Placental pericyte (primary cell): ENCODE measurements at places on chromosomes 4 and X. TPM values are rescaled to one million over a fixed set of nuclear protein-coding genes. Genes with fewer than 3 reads are reported as not detected.

TBL1X gene
- total RNA-seq, result 22.8 and 31.9 TPM in 2 replicates

MAGEC2 gene
- total RNA-seq, result not detected in 2 replicates

RTL9 gene
- 0.44 and 0.57 TPM in 2 replicates for total RNA-seq

SPANXC gene
- not detected in 2 replicates for total RNA-seq

CDX4 gene
- not detected in 2 replicates for total RNA-seq

F8A3 gene
- total RNA-seq, result 0.44 and 2.3 TPM in 2 replicates

SAGE1 gene
- total RNA-seq, result not detected in 2 replicates

ZNF330 gene
- total RNA-seq, result 16.3 and 30.9 TPM in 2 replicates

ANOS1 gene
- total RNA-seq, result 1.1 and 4.9 TPM in 2 replicates
